Type B pancreatic cell (in vitro differentiated cells): ENCODE measurements at places on chromosomes 7 and 10.

- no peak for DNase-seq
Observed at GRCh38 chr7:115293628-115294240, 371.8 kb downstream of the MDFIC start.

DNA sequence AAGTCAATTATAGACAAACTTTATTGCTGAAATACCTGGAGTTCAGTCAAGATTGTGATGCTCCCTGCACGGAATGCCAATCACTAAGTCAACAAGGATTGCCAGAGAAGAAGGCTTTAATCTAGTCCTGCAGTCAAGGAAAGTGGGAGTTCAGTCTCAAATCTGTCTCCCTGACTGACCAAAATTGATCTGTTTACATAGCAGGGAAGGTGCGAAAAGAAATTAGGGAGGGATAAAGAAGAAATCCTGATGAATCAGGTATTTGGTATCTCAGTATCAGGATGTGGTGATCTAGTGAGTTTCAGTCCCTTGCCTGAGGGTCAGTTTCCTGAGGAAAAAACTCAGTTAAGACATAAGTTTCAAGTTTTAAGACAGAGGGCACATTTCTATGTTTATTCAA lies 2.1 kb upstream of the AKR1D1 start:
- DNase-seq = no peak

DNA sequence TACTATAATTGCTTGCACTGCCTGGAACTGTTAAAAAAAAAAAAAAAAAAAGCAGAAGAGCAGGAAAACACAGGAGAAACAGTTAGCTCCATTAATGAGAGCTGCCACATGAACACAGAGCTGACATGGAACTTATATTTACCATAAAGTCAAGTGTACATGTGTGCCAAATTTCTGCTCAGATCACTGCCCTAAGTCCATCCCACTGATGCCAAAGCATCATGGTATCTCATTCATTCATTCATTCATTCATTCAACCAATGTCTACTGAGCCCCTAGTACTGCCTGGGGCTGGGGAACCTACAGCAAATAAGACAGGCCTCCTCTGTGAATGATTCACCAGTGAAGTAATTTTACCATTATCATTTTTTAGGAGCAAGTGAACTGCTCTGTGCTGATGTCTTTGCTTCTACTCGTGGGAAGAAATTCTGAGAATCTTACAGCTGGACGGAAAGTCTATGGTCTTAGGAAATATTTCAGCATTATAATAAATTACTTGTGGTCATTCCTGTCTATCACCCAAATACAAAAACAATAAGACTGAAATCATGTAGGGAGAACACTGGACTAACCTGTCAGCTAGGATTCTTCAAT lies 58.8 kb upstream of the ABLIM1 start:
- DNase-seq = no peak

DNA sequence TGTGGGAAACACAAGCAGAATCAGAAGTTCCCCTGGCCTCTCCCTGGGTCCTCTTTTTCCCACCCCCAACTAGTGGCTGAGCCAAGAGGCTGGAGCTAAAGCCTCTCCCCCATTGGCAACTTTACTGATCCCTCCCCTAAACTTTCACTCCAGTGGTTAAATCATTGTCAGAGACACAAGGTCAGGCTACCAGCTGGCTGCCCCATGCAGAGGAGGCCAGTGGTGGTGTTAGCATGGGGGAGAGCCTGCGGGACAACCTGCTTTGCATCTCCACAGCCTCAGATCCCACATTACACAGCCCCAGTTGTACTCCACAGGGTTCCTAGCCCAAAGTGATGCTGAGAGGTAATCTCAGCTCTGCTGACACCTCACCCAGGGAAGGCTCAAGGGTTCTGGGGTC lies 21.0 kb downstream of the NEUROG3 start:
- no peak for DNase-seq

DNA sequence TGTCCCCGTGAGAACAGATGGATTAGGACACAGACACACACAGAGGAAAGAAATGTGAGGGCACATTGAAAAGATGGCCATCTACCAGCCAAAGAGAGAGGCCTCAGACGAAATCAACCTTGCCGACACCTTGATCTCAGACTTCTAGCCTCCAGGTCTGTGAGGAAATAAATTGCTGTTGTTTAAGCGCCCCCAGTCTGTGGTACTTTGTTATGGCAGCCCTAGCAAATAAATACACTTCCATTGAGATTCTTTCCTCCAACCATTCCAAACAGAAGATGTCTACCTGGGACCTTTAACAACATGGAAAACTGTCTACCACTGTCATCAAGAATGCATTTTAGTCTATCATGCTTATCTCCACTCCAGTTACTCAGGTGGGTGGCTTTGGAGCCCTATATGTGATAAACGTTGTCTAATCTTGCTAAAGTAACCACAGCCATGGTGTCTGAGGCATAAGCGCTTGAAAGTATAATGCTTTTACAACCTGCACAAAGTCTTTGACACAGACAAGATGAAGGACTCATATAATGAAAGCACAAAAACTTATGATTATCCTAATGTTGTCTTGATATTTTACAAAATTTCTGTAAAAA lies 244.3 kb downstream of the MTERF1 start:
- no peak for DNase-seq

GRCh38 chr10:31011665-31012022 lies 20.0 kb downstream of the ZNF438 start:
- DNase-seq = no peak

DNA sequence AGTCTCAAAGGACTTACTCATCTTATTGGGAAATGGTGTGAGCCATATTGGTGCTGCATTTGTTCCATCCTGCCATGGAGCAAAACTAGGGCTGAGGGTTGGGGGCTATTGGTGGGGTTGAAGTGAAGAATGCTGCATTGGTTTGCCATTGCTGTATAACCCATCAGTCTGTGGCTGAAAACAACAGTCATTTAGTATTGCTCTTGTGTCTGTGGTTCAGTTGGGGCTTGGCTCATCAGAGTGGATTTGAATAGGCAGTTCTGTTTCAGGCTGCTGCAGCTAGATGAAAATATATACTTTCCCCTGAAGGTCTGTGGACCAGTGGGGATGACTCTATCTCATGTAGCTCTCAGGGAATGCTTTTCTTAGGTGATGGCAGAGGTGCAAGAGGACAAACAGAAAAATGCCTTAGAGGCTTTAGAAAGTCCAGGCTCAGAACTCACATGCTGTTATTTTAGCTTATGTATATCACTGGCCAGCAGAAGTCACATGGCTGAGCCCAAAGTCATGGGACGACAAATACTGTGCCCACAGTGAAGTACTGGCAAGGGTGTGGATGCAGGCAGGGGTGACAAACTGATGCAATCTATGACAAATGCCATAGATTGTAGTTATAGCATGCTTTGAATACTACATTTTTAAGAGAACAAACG lies 15.2 kb upstream of the EXOC6 start:
- no peak for DNase-seq

GRCh38 chr10:32349968-32350738 lies 3.2 kb upstream of the EPC1 start:
- no peak for DNase-seq
